ENCODE measurements at places on chromosomes 13 and 19.
A peak's percentile ranks its signal among the peaks of the same experiment; 100 is the strongest.

DNA sequence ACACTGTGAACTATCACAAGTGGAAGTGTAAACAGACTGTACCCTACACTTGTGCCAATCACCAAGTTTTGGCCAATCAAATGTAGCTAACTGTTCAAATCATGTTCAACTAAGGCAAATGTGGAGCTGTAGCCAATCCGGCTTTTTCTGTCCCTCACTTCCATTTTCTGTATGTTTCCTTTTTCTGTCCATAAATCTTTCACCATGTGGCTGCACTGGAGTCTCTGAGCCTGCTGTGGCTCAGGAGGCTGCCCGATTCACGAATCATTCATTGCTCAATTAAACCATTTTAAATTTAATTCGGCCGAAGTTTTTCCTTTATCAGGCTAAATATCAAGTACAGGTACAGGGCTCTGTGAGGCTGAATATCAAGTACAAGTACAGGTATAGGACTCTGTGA lies 216.5 kb downstream of the RFC3 start:
- DNase-seq, result no peak

DNA sequence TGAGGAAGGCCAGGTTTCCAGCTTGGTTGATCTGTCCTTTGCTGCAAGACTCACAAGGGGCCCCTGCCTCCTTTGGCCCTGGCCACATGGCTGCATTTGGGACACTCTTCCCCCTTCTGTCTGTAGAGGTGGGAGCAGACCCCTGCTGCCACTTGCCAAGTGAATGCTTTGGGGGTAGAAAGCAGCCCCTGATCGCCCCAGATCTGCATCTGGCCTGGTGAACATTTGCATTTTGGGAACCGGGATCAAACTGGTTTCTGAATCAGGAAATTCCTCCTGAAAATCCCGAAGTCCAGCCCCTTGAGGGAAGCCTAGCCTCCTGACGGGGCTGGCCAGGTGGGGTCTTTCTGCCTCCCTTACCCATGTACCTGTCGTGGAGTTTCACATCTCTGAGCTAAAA lies 14.9 kb downstream of the DPF1 start:
- DNase-seq, result no peak

DNA sequence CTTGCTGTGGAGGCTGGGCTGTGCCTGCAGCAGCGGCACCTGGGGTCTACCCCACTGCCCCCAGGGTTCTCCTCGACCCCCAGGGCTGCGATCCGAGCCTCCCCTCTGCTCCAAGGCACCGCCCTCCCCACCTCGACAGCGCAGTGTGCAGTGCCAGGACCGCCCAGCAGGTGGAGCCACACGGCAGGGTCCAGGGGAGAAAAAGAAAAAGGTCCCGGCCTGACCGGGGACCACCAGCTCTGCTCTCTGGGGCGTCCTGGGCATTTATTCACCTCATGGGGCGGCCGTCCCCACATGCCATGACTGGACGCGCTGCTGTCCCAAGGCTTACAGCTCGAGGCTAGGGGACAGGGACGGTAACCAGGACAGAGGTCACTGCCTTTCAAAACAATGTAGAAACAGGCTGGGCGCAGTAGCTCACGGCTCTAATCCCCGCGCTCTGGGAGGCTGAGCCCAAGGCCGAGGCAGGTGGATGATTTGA lies 10.6 kb downstream of the REXO1 start:
- peak; percentile 63 for DNase-seq

DNA sequence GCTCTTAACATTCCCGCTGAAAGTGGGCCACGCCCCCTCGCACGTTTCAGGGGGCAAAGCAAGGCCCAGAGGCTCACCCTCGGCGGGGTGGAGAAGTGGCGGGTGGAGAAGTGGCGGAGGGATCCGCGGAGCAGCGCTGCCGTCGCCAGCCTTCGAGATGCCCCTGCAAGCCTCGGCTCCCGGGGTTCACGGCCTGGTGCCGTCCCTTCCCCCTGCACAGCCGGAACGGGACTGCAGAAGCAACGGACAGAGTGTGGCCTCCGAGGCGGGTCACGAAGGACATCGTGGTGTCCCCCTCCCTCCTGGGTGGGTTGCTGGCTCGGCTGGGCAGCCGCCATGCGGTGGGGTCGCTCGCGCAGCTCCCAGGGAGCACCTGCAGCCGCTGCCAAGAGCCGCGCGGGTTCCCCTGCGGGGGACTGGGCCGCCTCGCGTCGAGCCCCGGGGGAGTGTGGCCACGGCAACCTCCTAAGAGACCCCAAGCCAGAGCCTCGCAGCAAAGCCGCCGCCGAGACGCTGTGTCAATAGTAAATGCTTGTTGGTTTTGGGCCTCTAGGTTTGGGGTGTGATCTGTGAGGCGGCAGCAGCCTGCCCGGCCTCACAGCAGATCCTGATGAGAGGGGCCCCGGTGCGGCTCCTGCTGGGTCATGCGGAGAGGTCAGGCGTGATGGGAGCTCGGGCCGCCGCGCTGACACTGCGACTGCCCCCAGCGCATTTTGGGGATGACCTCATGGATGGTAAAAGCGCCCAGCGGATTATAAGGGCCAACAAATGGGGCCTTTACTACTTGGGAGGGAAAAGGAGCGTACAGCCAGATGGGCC lies 5.5 kb downstream of the TPGS1 start:
- DNase-seq, result no peak

GRCh38 chr19:47633517-47633916 lies 24.6 kb downstream of the BICRA start:
- no peak for DNase-seq

Measured in activated CD8-positive, alpha-beta memory T cell treated with anti-CD3 and anti-CD28 coated beads, Interleukin-2, amount 50 U/mL, for 4 hours (primary cell).